Uterine smooth muscle cell (primary cell): ENCODE measurements at places on chromosomes 12 and 14. TPM values are rescaled to one million over a fixed set of nuclear protein-coding genes. Genes with fewer than 3 reads are reported as not detected.

The DLK1 gene
- not detected in 2 replicates for total RNA-seq

The TCL1B gene
- not detected in 2 replicates for total RNA-seq

The BIN2 gene
- not detected in 2 replicates for total RNA-seq

The PAX9 gene
- total RNA-seq: under 0.01 and 0.11 TPM in 2 replicates

The REM2 gene
- total RNA-seq: 0.12 and 0.22 TPM in 2 replicates

The ASIC1 gene
- total RNA-seq: 0.66 and 3.6 TPM in 2 replicates

The TAS2R30 gene
- total RNA-seq: 6.5 and 9.1 TPM in 2 replicates

The TSPAN8 gene
- 0.25 TPM in 1 of 2 replicates, not detected in the other for total RNA-seq

The POTEM gene
- total RNA-seq: not detected in 2 replicates

The ETFBKMT gene
- 3.3 and 5.9 TPM in 2 replicates for total RNA-seq
